ENCODE measurements at places on chromosomes 13 and 19.

DNA sequence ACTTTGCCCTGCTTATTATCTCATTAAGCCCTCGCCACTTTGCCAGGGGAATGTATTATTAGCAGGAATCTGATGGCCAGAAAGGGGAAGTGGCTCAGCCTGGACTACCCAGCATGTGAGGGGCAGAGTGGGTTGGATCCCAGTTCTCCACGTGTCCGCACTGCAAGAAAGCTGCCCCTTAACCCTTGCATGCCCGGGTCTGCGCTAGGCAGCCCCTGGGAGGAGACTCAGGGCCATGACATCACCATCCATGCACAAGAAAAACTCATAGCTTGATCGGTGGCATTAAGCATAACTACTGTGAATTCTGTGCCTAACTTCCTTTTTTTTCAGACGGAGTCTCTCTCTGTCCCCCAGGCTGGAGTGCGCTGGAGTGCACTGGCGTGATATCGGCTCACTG, 8.9 kb downstream of the CACNG8 start:
- DNase-seq: no peak

DNA sequence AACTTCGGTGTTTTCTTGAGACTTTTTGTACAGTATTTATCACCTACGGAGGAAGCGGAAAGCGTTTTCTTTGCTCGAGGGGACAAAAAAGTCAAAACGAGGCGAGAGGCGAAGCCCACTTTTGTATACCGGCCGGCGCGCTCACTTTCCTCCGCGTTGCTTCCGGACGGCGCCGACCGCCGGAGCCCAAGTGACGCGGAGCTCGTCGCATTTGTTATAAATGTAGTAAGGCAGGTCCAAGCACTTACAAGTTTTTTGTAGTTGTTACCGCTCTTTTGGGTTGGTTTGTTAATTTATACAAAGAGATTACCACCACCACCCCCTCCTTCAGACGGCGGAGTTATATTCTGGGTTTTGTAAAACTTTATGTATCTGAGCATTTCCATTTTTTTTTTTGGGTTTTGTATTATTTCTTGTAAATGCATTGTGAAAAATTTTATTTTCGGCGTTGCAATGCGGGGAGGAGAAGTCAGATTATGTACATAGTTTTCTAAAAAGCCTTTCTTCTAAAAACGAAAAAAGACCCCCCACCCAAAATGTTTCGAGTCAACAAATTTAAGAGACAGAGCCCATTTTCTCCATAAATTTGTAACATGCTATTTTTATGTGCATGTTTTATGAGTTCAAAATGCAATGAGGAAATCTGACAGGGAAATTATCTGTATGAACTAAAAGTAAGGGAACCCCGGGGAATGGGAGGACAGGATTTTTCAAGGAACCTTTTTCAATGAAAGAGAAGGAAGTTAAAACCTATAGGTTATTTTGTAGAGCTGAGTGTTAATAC, 2.3 kb downstream of the SOX1 start:
- no peak for DNase-seq

- DNase-seq: no peak
These were observed 43.2 kb downstream of the MLLT1 start for GRCh38 chr19:6236310-6237291.

GRCh38 chr13:113928685-113929627, 44.9 kb downstream of the C13orf46 start:
- no peak for DNase-seq

DNA sequence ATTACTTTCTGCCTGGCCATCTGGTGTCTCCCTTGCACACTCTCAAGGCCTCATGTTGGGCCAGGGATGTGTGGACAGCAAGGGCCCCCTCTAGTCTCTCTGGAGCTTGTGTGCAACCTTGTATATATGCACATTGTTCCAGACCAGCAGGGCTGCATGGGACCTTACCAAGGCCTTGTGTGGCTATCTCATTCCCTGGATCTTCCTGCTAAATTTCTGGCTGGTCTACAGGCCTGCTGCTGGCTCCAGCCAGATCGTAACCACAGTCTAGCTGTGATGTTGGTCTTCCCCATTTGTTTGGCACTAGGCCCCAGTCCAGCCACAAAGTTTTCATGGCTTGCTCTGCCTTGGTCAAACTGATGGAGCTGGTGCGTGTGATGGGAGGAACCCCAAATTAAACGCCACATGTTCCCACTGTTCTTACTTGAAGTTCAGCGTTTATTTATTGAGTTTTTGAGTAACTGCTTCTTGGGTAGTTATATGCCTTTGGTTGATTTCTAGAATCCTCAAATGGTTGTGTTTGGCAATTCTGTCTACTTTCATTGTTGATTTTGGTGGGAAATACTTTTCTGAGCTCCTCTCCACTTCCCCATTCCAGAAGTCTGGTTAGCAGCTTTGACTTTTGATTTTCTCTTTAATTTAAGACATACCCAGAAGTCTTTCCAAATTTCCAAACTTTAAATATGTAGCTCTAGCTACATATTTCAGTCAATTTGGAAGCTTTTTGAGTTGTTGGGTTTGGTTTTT, 56.4 kb downstream of the SIPA1L3 start:
- no peak for DNase-seq

DNA sequence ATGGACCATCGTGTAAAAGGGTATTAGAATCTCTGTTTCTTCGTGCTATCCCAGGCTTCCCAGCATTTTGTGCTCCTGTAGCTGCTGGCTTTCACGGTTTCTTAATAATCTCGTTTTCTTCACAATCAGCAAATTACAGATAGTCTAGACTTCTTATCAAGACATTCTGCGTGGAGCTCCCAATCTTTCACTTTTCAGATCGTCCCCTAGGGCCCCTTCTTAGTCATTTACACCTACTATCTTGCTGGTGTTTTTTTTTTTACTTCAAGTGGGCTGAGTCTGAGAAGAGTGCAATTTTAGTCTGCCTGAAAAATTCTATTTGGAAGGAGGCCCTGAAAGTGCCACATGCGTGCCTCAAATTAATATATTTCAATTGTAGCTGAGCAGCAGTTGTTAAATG, 275.1 kb downstream of the SHISA2 start:
- no peak for DNase-seq

GRCh38 chr19:34787059-34787824, 14.2 kb upstream of the ZNF599 start:
- DNase-seq: no peak

DNA sequence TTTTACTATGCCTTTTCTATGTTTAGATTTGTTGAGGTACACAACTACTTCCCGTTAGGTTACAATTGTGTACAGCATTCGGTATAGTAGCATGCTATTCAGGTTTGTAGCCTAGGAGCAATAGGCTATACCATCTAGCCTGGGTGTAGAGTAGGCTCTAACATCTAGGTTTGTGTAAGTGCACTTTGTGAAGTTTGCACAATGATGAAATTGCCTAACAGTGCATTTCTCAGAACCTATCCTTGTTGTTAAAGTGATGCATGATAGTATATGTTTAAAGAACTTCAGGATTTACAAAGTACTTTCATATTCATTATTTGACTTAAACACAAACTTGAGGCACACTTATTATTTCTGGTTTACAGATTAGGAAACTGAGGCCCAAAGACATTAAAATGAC, 11.5 kb upstream of the SERPINE3 start:
- no peak for DNase-seq

DNA sequence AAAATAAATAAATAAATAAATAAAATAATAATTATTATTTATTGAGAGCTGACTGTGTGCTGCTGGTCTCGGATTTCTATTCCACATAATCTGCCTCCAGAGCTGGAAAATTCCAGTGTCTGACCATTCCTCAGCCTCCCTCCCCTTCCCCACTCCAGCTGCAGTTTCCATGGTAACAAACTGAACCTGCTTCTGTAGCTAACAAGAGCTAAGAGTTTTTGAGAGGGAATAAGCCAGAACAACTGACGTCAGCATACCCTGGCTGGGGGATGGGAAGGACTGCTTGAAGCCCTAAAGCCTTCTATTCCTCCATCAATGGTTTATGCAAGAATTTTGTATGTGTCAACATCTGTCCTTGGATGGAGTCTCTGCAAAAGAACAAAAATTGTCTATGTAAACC, 26.0 kb upstream of the PEG3 start:
- no peak for DNase-seq

DNA sequence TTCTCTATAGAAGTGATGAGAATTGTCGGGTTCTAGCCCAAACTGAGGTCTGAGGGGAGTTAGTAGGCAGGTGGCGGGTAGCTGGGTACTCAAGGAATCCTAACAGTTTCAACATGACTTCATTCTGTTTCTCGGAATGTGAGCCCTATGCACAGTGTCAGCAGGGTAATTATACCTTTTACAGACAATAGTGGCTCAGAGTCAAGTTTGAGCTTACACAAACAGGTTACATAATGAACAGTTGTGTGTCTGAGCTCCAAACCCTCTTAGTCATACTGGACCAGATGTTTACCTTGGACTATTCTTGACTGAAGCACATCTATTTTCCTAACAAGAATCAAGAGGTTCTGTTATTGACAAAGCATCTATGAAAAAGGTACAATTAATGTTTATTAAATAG, 1066.7 kb upstream of the PCDH20 start:
- DNase-seq: no peak

- DNase-seq: no peak
These were observed 5.0 kb upstream of the KMT2B start for GRCh38 chr19:35712567-35713505.

- DNase-seq: no peak
These were observed 27.3 kb downstream of the TM9SF2 start for GRCh38 chr13:99528547-99528946.

DNA sequence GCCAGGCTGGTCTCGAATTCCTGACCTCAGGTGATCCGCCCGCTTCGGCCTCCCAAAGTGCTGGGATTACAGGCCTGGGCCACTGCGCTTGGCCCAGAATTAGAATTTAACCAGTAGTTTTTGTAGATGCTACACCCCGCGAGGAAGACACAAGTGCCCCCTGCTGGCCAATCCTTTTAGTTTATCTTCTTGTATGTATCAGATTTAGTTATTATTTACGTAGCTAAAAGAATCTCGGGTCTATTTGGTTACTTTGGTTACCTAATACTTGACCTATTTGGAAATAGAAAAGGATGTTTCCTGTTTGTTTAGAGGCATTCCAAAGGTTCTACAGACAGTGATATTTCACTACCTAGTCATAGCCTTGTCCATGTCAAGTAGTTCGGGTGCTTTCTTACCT, 22.0 kb downstream of the MUC16 start:
- DNase-seq: no peak

DNA sequence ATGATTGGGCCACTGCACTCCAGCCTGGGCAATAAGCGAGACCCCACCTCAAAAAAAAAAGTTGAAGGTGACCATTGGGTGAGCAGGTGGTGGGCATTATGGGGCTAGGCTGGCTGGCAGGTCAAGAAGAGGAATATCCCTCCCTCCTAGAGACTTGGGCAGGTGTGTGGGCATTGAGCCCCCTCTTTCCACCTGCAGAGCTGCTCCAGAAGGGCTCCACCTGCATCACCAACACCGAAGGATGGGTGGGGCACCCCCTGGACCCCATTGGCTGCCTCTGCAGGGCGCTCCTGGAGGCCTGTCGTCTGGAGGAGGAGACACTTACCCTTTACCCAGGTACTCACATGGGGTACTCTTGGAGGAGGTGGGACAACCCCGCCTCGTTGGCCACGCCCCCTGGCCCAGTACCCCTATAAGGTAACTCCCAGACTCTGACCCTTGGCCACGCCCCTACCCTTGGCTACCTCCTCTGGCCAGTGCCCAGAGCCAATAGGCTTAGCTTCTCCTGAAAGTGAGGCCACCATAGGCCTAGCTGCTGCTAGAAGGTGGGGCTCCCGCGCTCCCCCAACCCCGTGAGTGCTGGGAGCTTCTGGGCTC, 21.9 kb downstream of the ZSWIM4 start:
- no peak for DNase-seq

GRCh38 chr19:34325981-34326787, 38.8 kb upstream of the GPI start:
- no peak for DNase-seq

DNA sequence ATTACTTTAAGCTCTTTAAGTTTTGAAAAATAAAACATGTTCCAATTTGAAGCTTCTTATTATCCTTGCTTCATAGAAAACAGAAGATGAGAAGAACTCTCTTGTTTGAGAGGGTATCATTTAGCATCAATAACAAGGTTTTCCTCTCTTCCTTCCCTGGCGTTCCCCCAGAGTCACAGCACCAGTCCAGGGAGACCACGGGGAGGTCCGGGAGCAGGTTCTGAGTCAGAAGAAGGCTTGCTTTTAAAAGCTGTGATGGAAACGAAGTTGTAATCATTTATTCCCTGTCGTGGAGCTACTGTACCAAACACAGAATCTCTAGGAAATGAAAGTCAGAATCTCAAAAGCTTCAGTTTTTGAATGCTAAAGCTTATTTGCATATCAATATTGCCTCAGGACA, 174.0 kb upstream of the LSM14A start:
- DNase-seq: no peak

GRCh38 chr19:1156305-1156801, 17.7 kb downstream of the SBNO2 start:
- no peak for DNase-seq

- no peak for DNase-seq
These were observed 10.2 kb downstream of the ERFL start for GRCh38 chr19:41918095-41918494.

GRCh38 chr13:109336730-109337129, 449.7 kb downstream of the IRS2 start:
- no peak for DNase-seq

- DNase-seq: no peak
These were observed 68.4 kb upstream of the ARHGEF7 start for GRCh38 chr13:111046590-111047141.

GRCh38 chr19:1663852-1664251, 11.4 kb upstream of the TCF3 start:
- no peak for DNase-seq

GRCh38 chr19:53192771-53193534, at the start of gene ZNF665:
Gene ZNF665, minus strand, starts transcription at chr19:53193358. Its CDS starts 10,460 bp downstream, at chr19:53182898.
- peak; percentile 28 for DNase-seq

GRCh38 chr19:19468424-19469050, 46.8 kb downstream of the TSSK6 start:
- no peak for DNase-seq

DNA sequence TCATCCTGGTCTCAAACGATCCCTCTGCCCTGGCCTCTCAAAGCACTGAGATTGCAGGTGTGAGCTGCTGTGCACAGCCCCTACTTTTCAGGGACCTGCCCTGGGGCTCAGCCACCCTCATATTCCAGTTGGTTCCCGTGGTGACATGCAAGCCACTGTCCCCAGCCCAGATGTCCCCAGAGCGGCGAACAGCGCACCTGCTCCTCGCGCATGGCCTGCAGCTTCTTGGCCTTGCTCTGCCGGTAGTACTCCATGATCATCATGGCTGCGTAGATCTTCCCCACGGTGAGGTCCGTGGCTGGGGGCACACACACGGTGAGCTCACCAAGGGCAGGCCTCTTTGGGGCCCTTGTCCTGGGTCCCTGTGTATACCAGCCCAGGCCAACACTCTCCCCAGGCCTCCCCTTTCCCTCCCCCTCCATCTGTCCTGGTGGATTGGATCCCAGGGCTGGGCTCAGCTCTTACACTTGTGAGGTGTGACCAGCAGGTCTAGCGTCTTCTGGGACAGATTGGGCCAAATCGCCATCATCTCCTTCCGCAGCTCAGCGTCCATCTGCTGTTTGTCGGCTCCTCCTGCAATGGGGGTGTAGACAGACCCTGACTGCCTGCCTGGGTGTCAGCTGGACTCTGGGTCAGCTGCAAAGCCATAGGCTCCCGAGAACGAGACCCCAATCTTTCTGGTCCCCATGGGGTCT, 64.0 kb downstream of the IER2 start:
- no peak for DNase-seq

- DNase-seq: no peak
These were observed 26.3 kb upstream of the GJB6 start for GRCh38 chr13:20258208-20258962.
